ENCODE measurements at places on chromosomes 3 and 15. TPM values are rescaled to one million over a fixed set of nuclear protein-coding genes. Genes with fewer than 3 reads are reported as not detected.

ZKSCAN7 gene
- total RNA-seq, result 5.8 TPM

CD200R1 gene
- total RNA-seq, result 0.48 TPM

SLC12A1 gene
- total RNA-seq, result 0.10 TPM

TRIM59 gene
- 19.7 TPM for total RNA-seq

ROPN1 gene
- total RNA-seq, result 1.3 TPM

GPR160 gene
- total RNA-seq, result 0.24 TPM

CRTC3 gene
- 10.7 TPM for total RNA-seq

WDR93 gene
- total RNA-seq, result 0.48 TPM

TKT gene
- 761 TPM for total RNA-seq

NMNAT3 gene
- total RNA-seq, result 1.9 TPM

IMPG2 gene
- under 0.01 TPM for total RNA-seq

GALK2 gene
- total RNA-seq, result 107 TPM

- no peak for DNase-seq
These were observed 524.3 kb downstream of the UNC13C start for GRCh38 chr15:54502416-54503075.

GRCh38 chr15:38145651-38146111, 107.0 kb upstream of the SPRED1 start:
- peak; percentile 75 for DNase-seq

DNA sequence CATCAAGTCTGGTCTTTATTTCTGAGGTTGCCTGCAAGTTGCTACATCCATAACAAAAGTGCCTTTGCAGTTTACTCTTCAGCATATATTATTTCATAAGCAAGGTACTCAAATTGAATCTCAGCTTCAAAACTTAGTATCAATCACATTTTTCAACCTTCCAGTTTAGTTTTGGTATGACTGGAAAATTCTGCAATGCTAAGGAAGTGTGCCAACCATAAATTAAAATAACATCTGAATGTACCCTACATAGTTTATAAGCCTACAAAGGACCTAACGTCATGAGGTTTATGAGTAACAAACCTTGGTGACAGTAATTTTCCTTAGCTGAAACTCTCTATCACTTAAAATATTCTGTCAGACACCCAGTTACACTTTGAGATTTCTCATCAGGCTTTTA, 62.8 kb downstream of the THBS1 start:
- DNase-seq, result no peak

DNA sequence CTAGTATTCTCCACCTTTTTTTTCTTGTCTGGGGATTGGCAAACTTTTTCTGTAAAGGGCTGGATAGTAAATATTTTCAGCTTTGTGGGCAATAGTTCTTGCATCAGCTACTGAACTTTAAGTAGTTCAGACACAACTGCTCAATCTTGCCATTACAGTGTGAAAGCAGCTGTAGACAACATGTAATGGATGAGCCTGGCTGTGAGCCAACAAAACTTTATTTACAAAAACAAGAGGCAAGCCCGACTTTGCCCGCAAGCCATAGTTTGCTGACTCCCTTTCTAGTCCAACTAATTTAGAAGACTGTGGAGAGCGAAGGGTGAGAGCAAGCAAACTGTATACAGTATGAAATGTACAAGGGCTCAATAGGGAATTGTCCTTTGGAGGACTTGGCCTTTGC, 6.2 kb downstream of the FRMD4B start:
- DNase-seq, result no peak

DNA sequence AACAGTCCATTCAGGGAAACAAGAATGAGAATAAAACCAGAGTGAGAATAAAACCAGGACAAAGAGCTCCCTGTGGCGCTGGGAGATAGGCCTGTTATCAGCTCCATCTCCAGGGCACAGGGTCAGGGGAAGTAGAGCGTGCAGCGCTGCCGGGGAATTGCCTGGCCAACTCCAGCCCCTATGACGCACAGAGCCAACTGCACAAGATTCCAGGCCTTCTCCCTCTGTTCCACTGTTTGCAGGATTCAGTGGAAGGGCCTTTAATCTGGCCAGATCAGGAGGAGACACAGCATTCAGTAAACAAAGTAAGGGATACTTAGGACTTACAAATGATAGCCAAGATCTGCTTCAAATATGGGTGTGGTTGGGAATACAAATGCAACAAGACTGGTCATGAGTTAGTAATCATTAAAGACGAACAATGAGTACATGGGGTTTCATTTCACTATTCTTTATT, 49.4 kb downstream of the ITGB5 start:
- DNase-seq, result peak; percentile 95

DNA sequence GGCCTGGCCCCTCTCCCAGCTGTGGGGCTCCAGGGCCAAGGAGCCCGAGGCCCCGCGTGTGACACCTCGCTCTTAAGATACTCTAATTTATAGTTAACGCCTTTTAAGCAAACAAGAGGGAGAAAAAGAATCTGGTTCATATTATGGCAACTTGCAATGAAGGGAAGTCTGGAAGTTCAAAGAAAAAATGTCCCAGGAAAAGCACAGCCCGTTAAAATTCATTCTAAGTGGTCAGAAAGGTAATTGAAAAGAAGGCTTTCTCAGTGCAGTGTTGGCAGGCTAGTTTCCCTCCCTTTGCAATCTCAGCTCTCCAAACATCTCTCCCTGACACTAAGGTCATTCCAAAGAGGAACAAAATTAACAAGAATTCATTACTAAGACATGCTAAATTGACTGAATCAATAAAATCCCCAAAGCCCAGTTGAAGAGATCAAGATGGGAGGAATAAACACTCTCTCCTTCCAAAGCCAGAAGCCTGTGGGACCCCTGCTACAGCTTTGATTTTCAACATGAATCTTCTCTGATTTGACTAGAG, 339.3 kb downstream of the THSD4 start:
- DNase-seq, result no peak

DNA sequence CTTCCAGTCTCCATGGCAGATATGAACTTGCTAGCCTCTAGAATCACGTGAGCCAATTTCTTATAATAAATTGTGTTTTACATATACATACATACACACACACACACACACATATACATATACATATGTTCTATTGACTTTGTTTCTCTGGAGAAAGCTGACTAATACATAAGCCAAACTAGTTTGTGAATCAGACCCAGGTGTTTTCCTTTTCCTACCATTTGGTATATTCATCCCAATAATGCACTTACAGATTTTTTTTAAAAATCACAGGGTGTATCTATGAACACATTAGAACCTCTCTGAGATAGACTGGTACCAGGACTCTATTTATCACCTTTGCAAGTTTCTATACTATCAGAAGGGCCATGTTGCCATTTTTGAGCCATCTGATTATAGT, 122.9 kb upstream of the KCNH8 start:
- no peak for DNase-seq

- DNase-seq, result peak; percentile 63
These were observed 29.7 kb downstream of the ACSBG1 start for GRCh38 chr15:78204351-78205309.

GRCh38 chr3:152454076-152454875, 185.5 kb downstream of the MBNL1 start:
- no peak for DNase-seq

GRCh38 chr3:107220538-107220937, 156.7 kb upstream of the CCDC54 start:
- no peak for DNase-seq

DNA sequence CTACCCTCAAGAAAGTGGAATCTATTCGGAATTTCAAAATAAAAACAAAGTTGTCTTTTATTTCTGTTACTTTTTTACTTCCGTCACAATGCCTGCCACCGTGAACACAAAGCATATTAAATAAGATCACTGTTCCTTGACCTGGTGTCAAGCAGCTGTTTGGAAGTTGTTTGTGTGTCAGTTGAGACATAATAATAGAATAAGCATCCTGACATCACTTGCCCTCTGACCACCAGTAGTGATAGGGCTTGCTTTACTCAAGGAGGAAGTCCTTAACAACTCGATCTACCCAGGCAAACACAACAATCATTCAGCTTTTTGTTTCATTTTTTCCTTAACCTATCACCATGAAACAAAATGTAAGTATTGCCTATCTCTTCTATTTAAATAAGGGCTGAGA, 454.4 kb upstream of the RASGRP1 start:
- no peak for DNase-seq

DNA sequence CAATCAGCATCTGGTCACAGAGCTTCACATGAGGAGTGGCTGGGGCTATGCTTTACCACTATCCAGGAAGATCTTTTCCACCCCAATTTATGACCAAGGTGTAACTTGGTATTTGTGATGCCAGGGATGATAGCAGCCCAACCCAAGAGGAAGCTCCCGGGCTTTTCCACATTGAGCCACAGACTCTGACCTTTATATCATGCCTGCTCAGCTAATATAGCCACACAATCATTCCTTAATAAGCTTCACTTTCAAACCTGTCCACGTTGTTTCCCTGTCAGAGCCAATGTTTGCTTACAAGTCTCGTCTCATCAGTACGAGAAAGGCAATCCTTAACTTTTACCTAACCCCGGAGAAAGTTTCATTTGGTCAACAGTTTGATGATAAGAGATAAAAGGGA, 330.9 kb downstream of the SHQ1 start:
- DNase-seq, result no peak

DNA sequence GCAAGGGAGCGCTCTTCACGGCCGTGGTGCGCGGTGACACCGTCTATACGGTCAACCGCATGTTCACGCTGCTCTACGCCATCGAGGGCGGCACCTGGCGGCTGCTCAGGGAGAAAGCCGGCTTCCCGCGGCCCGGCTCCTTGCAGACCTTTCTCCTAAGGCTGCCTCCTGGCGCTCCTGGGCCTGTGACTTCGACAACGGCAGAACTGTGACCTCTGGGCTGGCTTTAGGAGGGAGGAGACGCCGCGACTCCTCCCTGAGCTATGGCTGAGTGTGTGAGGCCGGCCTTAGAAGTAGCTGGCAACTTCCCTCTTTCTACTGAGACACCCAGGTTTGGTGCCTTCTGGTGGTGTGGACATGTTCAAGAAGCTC, 1.4 kb downstream of the KBTBD13 start:
- DNase-seq, result peak; percentile 62

GRCh38 chr15:66233487-66234415, 19.8 kb downstream of the MEGF11 start:
- peak; percentile 42 for DNase-seq

GRCh38 chr15:76183930-76184649, 124.3 kb downstream of the TMEM266 start:
- no peak for DNase-seq

- peak; percentile 41 for DNase-seq
These were observed 1340.5 kb downstream of the ROBO1 start for GRCh38 chr3:78427303-78427702.

DNA sequence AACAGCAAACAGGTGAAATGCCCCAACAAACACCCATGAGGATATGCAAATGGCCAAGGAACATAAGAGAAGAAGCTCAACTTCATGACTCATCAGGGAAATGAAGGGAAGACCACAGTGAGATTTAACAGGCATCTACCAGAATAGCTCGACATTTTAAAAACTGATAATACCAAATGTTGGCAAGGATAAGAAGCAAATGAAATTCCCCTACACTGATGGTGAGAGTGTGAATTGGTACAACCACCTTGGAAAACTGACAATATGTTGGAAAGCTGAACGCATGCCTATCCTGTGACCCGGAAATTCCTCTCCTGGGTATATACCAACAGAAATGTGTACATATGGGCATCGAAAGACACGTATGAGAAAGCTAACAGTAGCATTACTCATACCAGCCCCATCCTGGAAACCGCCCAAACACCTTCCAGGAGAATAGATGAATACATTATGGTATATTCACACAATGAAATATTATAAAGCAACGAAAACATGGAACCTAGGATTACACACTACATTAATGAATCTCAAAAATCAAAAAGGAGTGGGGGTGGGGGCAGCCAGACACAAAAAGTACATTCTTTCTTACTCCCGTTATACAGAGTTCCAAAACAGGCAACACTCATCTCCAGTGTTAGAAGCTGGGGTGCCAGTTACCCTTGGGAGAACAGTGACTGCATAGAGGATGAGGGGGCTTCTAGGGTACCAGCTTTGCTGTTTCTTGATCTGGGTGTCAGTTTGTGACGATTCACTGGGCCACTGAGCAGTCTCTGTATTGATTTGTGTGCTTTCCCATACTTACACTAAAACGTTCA, 16.9 kb downstream of the RFTN1 start:
- DNase-seq, result peak; percentile 70

DNA sequence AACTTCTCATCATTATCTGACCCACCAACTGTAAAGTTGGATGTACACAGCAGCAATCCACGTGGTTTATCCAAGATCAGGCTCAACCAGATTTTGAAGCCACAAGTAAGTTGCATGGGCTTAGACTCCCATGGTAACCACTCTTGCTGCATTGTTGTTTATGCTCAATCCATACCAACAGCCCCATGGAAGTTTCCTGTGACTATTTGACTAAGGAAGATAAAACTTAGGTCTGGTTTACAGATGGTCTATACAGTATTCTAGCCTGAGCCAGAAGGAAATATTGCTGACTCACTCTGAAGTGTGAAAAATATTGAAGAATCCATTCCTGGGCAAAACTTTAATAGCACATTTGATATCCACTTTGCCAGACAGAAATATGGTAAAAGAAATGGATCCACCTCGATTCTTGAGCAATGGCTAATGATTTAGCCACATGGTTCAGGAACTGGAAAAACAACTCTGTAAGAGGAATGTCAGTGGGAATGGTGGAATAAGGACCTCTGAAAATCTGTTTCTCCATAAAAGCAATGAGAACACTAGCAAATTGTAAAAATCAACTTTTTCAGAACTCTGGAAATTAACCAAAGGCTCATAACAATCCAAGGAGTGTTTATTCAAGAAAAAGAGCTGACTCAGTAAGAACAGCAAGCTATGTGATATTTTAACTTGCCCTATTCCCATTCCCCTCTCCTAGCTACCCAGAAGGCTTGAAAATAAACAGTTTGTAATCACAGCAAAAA, 162.9 kb upstream of the STT3B start:
- peak; percentile 37 for DNase-seq

DNA sequence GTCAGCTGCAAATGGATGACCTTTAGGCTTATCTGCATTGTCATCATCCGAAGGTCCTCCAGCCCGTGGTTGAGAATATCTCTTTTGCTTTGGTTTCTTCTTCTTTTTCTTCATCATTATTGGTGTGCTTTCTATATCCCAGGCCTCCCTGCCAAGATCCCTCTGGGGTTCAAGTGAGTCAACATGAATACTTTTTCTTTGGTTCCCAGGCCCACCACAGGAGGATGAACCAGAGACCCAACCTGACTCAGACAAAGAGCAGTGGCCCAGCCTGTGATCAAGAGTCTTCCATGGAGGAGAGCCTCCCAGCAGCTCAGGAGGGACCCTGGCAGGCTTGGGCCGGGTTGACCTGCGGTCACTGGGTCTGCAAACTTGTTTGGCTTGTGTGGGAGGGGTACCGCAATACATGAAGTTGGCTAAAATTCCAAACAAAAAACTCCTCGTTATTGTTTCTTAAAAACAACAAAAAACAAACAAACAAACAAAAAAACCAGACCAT, 104.2 kb downstream of the MAP4 start:
- peak; percentile 25 for DNase-seq

- no peak for DNase-seq
These were observed 9.2 kb downstream of the HSPBAP1 start for GRCh38 chr3:122784436-122784835.

GRCh38 chr3:164451072-164451910, 627.0 kb downstream of the SI start:
- no peak for DNase-seq

DNA sequence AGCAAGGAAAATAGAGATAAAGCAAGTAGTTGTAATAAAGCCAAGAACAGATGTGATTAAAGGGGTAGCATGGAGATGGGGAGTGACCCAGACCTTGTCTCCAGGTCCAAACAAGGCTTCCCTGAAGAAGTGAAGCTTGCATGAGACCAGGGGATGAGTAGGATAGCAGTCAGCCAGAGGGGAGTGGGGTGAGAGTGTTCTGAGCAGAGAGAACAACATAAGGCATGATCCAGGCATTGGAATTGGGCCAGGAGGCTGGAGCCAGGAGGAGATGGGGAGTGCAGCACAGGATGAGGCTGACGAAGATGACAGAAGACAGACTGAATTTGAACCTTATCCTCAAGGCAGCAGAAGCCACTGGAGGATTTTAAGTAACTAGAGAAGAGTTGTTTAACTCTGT, 7.2 kb downstream of the TMOD2 start:
- DNase-seq, result peak; percentile 32

Data from RPMI7951 (cell line).